Cardiac fibroblast (primary cell): ENCODE measurements at places on chromosomes 2 and 18.

DNA sequence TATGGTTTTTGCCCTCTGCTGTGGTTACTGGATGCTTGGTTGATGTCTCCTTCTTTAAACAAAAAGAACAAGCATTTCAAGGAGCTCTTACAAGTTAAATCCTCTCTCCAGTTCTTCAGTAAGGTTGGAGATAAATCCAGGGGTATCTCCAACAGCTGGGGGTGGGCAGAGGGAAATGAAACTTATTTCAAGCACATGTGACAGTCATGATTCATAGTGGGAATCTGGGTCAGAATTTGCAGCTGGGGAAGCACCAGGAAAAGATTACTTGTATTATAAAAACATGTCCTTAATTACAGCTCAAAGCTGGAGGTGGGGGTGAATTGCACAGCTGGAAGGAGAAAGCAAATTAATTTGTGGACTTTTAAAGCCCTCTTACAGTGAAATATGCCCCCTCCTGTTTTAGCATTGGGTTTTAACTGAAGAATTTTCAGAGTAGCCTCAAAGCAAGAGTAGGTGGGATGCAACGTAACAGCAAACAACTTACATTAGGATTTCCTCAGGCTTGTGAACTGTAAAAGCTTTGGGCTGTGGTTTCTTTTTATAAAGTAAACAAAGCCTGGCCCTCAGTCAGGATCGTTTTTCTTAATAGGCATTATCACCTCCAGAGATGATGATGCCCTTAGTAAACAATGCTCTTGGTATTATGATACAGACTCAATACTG is 596.4 kb downstream of the NYAP2 start:
- DNase-seq, result peak; percentile 36

- no peak for DNase-seq
Measured at GRCh38 chr2:152480821-152481399, 145.9 kb downstream of the FMNL2 start.

DNA sequence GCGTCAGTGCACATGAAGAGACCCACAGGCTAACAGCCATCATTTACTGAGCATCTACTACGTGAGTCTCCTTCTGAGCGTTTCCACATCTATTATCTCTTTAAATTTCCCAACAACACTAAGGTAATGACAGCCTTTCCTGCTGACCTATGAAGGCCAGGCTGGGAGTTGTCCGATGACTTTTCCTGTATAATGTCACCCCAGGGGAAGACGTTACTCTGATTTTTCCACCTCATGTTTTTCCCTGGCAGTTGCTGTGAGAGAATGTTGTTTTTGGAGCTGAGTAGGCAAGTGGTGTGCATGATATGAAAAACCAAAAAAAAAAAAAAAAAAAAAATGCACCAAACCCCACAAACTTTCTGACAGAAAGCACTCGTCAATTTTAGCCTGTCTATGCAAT is 207.6 kb downstream of the SLC8A1 start:
- peak; percentile 71 for DNase-seq

DNA sequence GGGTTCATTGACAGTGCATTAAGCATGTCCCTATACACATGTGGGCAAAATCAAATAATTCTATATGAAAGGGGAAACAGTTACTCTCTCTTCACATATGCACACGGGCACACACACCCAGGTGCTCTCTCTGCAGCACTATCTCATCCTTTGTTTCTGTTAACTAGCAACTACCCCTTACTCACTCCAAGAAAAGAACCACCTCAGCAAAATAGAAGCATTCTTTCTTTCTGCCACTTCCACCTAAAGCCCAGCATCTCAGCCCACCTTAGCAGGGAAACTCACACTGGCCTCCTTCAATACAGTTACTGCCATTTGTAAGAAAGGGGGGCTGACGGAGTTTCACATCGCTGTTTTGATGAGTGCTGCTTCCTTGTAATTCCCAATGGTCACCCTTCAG is 216.3 kb upstream of the ID2 start:
- DNase-seq, result no peak

DNA sequence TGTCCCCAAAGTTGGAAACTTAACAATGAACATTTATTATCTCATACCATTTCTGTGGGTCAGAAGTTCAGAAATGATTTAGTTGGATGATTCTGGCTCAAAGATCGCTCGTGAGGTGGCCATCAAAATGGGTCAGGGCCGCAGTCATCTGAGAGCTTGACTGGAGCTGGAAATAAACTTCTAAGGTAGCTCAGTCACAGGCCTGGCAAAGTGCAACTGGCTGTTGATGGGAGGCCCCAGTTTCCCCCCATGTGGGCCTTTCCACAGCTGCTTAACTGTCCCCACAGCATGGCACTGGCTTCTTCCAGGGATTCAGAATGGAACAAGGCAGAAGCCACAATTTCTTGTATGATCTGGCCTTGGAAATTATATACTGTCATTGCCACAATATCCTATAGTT is 200.1 kb upstream of the RAB12 start:
- no peak for DNase-seq

DNA sequence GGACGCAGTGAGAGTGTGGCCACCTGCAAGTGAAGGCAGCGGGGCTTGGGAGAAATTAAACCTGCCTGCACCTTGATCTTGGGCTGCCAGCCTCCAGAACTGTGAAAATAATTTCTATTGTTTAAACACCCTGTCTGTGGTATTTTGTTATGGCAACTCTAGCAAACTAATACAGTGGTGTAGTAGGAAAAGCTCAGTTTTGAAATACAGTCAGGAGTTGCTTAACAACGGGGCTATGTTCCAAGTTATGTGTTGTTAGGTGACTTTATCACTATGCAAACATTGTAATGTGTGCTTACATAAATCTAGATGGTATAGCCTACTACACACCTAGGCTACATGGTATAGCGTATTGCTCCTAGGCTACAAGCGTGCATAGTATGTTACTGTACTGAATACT is 93.4 kb upstream of the FN1 start:
- DNase-seq, result peak; percentile 82

DNA sequence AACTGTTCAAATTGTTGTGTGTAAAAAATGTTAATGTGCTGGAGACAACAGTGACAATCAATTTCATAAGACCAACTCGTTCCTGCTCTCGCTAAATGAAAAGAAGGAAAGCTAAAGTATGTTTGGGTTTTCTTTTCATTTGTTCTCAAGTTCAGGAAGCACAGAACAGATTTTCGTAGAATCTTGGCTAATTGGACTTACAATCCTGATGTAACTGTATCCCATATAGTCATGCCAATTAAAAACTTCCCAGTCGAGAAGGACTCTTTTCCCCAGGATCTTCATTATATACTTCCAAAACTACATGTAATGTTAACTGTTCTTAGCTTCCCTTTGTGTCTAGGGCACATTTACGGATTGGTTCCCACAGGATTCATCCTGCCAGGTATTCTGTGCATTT is 135.4 kb upstream of the ITGB6 start:
- no peak for DNase-seq

DNA sequence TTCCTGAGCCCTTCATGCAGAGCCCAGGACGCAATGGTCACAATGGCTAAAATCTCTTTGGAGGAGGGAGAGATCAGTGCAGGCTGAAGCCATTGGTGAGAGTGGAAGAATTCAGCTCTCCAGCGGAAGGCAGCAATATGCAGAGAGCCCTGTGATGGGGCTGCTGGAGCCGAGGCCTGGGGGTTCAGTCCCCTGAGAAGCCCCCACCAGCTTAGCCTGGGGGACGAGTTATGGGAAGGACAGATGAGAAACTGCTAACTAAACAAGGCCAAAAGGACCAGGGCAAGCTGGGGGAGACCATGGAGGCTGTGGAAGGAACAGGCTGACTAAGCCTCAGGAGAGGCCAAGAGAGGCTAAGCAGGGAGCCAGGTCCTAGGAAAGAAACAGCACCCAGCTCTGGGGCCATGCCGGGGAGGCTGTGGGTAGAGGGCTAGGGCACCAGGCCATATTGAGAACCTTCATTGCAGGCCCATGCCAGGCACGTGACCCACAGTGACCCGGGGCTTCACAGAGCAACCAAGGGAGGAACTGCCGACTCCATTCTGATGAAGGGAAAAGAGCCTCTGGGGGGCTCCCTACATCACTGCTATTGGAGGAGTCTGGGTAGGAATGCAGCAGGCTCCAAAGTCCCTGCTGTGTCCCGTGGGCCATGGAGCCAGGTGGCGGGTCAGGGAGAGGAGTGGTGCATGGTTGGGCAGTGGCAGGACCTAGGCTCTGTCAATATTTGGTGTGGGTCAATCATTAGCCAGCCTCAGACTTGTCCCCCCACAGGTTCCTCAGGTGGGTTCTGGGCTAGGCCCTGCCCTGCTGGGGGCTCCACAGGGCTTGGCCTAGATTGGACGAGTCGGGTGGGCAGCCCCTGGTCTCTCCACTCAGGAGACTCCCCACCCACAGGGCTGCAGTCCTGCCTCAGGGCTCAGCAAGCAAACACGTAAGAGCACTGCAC is 19.8 kb downstream of the PROC start:
- DNase-seq, result no peak

- DNase-seq, result no peak
Measured at GRCh38 chr2:105330681-105331375, 1.3 kb upstream of the TGFBRAP1 start.

DNA sequence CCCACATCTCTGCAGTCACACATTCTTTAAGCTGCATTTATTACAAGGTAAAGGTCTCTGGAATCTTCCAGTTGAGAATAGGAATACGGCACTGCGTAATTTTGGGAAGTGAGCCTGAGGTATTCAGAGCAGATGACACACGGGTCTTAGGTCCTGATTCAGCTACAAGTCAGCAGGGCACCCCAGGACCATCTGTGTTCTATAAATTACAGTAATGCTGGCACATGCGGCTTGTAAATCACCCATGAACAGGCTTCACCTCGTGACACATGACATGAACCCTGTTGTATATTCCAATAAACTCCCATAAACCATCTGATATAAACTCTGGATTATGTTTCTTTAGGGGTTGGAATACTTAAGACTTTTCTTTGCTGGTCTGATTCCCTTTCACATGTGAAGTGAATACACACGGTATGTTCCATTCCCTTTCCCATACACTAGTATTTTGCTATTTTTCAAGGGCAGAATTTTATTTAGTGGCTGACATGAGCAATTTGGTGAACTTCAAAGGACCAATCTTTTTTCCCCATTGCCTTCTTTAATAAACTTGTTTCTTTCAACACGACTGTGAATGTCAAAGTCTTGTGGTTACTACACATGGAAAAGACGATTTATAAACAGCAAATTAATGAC is 298.6 kb downstream of the MEIS1 start:
- no peak for DNase-seq

DNA sequence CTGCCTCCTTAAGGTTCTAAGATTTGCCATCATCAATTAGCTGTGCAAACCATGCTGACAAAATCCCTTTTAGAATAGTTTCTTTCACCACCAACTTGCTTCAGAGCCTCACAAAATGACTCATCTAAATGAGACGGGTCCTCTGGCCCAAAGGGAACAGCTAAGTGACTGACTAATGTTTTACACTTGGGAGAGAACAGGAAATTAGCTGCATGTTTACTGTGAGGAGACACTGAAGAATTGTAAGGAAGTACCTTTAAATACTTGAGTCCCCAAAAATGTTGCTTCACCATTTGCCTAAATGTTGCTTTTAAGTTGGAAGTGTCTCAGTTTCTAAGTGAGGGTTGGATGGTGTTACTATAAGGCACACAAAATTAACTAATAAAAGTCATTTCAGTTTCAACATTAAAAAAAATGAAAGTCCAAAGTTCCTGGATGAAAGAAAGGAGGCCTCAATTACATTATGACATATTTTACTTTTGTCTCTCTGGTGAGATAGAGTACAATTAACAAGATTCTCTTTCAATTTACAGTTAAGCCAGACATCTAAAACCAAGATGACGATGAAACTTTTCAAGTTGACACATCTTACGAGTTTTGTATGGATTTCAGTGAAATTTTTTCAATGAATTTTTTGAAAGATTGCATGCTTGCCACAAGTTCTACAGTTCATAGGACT is 229.1 kb upstream of the FN1 start:
- peak; percentile 80 for DNase-seq

GRCh38 chr18:38635709-38636430 is 1070.3 kb upstream of the CELF4 start:
- DNase-seq, result peak; percentile 18

DNA sequence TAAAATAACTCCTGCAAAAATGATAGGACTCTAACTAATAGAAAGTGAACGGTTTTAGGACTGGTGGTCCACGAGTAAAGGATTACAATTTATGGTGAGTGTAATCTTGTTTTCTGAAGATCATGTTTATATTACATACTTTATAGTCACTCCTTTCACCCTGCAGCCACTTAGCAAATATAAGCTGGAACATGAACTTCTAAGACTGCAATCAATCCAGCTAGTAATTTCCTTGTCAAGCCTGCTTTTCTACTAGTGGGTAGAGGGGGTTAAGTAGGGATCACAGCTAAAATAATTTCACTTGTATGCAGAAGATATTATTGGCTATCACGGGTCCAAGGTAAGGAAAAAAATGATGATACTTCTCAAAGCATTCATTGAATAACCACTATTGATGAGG is 125.5 kb upstream of the NETO1 start:
- DNase-seq, result no peak

- no peak for DNase-seq
Measured at GRCh38 chr2:59662127-59662861, 891.2 kb downstream of the BCL11A start.

GRCh38 chr2:161077367-161078210 is 82.6 kb upstream of the TANK start:
- peak; percentile 92 for DNase-seq

- peak; percentile 45 for DNase-seq
Measured at GRCh38 chr2:163182764-163183354, 344.3 kb upstream of the KCNH7 start.

- DNase-seq, result peak; percentile 51
Measured at GRCh38 chr18:9696112-9696511, 12.0 kb upstream of the RAB31 start.

DNA sequence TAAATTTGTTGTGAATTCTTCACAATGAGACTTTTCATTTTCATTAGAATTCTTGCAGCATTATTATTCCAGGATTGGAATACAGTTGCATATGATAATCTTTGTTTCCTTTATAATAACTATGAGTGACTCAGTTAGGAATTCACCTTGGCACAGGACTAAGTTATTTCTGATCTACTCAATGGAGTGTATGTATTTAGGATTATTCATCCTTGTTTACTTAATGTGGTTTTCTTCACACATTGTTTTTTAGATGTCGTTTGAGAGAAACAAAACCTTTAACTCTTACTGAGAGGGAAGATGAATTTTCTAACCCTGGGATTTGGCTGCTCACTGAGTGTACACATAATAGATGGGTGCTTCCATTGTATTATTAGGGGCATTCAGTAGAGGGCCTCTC is 970.1 kb downstream of the DPP10 start:
- peak; percentile 28 for DNase-seq

- peak; percentile 67 for DNase-seq
Measured at GRCh38 chr2:6917071-6917760, at the start of gene RNF144A. RNF144A (plus strand) TSS chr2:6917412; CDS start chr2:6996927, 79,515 bp downstream.

- DNase-seq, result no peak
Measured at GRCh38 chr2:116879650-116880160, 934.8 kb upstream of the DDX18 start.

- peak; percentile 96 for DNase-seq
Measured at GRCh38 chr2:219245148-219245898, at the start of the genes GLB1L and STK16. GLB1L (minus strand) TSS chr2:219245444; CDS start chr2:219243573, 1,871 bp downstream. STK16 (plus strand) TSS chr2:219245479; CDS start chr2:219246000, 521 bp downstream.

GRCh38 chr2:158580760-158581159 is 124.0 kb downstream of the PKP4 start:
- DNase-seq, result no peak
